ENCODE measurements at places on chromosomes 1 and 21.

- no peak overlapping the region for H3K4me3 ChIP-seq
- DNase-seq: no peak
- H3K27me3 ChIP-seq: no peaks in the 10 kb centered on the region
- H3K27ac ChIP-seq: no peak overlapping the region
Observed at GRCh38 chr1:107710005-107710404, 255.0 kb downstream of the VAV3 start.

DNA sequence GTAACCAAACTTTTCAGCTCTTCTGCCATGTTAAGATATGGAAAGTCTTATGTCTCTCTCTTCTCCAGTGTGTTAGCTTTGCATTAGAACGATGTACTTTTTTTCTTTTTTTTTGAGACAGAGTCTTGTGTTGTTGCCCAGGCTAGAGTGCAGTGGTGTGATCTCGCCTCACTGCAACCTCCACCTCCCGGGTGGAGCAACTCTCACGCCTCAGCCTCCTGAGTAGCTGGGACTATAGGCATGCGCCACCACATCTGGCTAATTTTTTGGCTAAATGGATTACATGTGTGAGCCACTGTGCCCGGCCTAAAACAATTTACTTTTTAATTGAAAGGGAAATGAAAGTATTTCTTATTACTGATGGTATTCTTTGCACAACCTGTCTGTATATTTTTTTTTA lies 35.8 kb downstream of the SPEN start:
- no peaks in the 10 kb centered on the region for H3K27me3 ChIP-seq
- H3K4me3 ChIP-seq: no peak overlapping the region
- H3K27ac ChIP-seq: peak overlapping the region; percentile 31
- H3K4me1 ChIP-seq: peaks cover 56% of the 10 kb centered on the region
- peaks cover 11% of the 10 kb centered on the region for H3K36me3 ChIP-seq

DNA sequence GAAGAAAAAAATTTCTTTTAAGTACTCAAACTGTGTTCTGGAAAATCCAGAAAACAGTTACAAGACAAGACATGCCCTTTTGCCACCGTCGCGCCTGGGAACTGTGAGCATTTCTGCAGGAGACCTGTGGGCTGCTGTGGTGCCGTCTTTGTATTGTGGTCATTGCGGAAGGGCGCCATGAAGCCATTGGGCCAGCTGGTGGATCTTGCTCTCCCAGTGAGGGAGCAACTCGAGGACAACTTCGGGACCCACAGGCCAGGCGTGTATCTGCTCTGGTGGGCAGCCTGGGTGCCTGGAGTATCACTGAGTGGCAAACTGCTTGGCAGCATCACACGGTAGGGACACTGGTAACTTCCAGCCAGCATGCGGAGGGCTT lies 3.8 kb upstream of the THEMIS2 start:
- peak overlapping the region; percentile 72 for H3K27ac ChIP-seq
- no peak for DNase-seq
- peaks cover 38% of the 10 kb centered on the region for H3K4me1 ChIP-seq
- H3K36me3 ChIP-seq: no peaks in the 10 kb centered on the region
- H3K4me3 ChIP-seq: no peak overlapping the region

GRCh38 chr1:86207323-86207722 lies 50.8 kb upstream of the COL24A1 start:
- H3K36me3 ChIP-seq: no peaks in the 10 kb centered on the region
- H3K4me1 ChIP-seq: no peaks in the 10 kb centered on the region
- no peaks in the 10 kb centered on the region for H3K27me3 ChIP-seq
- no peak overlapping the region for H3K4me3 ChIP-seq
- no peak overlapping the region for H3K27ac ChIP-seq

GRCh38 chr1:2275796-2276536 lies 47.8 kb downstream of the SKI start:
- H3K27ac ChIP-seq: peak overlapping the region; percentile 54
- peaks cover 5% of the 10 kb centered on the region for H3K36me3 ChIP-seq
- no peaks in the 10 kb centered on the region for H3K27me3 ChIP-seq
- no peak for DNase-seq

DNA sequence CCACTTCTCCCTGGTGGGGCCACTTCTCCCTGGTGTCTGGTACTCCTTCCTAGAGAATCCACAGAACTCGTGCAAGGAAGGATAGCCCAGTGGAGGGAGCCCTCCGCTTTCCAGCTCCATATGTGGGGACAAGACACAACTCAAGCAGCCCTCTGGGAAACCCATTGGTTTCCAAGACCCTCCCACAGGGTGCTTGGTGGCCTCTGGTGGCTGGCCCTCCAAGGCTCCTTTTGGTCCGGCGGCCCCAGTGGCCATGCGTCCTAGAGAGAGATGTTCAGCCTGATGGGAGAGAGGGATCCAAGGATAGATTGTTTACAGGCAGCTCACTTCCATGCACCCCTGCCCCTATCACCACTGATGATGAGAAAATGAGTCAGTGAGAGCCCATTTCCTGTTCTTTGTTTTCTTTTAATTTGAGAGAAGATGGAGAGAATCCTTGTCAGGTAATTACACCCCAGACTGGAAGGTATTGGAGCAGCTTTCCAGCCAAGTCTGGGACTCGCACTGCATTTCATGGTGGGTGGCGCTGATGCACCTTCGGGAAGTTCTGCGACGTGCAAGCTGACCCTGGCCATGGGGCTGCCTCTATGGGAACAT lies 486.2 kb upstream of the VAMP3 start:
- no peaks in the 10 kb centered on the region for H3K36me3 ChIP-seq
- no peak for DNase-seq
- H3K27me3 ChIP-seq: no peaks in the 10 kb centered on the region

DNA sequence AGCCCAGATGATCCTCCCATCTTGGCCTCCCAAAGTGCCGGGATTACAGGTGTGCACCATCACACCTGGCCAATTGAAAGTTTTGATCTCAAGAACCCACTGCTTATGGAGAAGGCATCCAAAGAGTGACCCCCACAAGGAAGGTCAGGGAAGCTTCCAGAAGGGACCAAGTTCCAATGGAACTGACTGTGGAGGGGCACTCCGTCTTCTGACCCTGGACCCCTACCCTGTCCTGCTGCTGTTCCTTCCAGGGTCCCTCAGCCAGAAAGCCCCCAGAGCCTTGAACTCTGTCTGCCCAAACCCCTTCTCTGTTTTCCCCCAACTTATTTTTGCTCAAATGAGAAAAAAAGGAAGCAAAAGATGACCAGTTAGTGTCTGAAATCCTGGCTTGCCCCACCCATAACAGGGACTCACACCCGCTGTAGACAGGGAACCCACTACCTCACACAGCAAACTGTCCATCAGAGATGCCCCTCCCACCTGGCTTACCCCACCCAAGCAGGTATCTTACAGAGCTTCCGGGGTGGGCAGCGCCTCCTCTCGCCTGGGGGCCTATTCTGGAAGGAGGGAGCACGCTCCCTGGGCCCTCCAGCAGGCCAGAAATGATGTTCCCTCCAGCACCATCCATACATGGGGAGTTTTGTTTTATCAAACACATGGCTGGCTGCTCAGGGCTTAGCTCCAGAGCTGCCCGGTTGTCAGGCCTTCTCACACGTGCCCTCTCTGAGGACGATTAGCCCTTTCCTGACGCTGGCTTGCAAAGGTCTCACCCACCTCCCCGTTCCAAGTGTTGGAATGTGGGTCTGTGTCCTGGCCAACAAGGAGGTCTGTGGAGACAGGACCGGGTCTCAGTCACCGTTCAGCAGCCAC lies 3.1 kb upstream of the WNT3A start:
- no peaks in the 10 kb centered on the region for H3K36me3 ChIP-seq
- no peak for DNase-seq
- H3K27me3 ChIP-seq: peaks cover 11% of the 10 kb centered on the region
- no peak overlapping the region for H3K4me3 ChIP-seq
- no peak overlapping the region for H3K27ac ChIP-seq
- H3K4me1 ChIP-seq: peaks cover 23% of the 10 kb centered on the region

DNA sequence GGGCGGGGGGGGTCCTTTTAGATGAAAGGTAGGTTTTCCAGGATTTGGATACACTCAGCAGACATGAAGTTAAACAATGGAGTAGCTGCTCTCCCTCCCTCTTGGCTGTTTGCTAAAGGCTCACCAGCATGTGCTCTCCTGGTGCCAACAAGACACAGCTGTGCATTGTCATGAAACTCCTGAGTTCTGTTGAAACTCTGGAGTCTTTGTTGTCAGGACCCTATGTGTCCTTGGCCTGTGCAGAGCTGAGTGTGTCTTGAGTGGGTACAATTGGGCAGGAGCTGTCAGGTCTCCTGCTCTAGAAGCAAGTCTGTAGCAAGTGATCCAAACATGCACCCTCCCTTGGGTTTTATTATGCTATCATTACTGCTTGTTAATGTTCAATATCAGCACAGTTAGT lies 12.7 kb downstream of the TBX19 start:
- H3K27ac ChIP-seq: no peak overlapping the region
- H3K36me3 ChIP-seq: no peaks in the 10 kb centered on the region
- no peak overlapping the region for H3K4me3 ChIP-seq

DNA sequence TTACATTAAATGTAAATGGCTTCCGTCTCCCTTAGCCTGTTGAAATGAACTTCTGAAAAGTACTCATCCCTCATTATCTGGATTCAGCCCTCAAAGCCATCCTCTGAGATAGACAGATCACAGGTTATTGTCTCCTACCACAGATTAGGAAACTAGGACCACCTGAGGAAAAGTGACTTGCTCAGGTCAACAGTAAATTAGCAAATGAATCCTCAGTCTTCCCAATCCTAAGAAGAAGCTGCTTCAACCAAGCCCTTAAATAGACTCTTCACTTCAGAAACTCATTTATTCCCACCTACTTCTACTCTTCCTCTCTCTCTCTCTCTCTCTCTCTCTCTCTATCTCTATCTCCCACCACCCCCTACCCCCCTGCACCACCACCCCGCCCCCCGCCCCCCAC lies 152.3 kb downstream of the DMRTA2 start:
- H3K27ac ChIP-seq: no peak overlapping the region
- no peaks in the 10 kb centered on the region for H3K36me3 ChIP-seq
- H3K4me1 ChIP-seq: no peaks in the 10 kb centered on the region
- H3K27me3 ChIP-seq: no peaks in the 10 kb centered on the region
